ENCODE measurements at places on chromosomes 16 and 17. TPM values are rescaled to one million over a fixed set of nuclear protein-coding genes. Genes with fewer than 3 reads are reported as not detected.
A peak's percentile ranks its signal among the peaks of the same experiment; 100 is the strongest.

DNA sequence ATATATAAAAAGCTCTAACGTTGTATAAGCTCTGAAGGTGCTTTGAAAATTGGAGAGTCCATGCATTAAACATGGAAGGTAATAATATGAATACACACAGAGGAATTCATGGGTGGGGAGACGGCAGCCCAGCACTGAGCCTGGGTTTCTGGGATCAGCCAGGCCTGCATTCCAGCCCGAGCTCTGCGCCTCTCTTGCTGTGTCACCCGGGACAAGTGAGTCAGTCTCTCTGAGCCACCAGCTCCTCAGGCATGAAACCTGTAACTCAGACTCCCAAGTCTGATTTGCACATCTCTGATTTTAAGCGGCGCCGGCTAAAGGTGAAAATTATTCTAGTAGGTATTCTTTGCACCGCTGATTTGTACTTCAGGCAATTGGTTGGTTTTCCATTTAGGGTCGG lies 238.8 kb downstream of the MRTFB start:
- peak overlapping the region; percentile 83 for H3K27ac ChIP-seq
- DNase-seq, result peak; percentile 63
- H3K4me1 ChIP-seq, result peaks cover 35% of the 10 kb centered on the region
- H3K27me3 ChIP-seq, result no peaks in the 10 kb centered on the region

GRCh38 chr16:77843405-77843804 lies 55.0 kb downstream of the VAT1L start:
- no peak overlapping the region for H3K27ac ChIP-seq
- H3K4me1 ChIP-seq, result no peaks in the 10 kb centered on the region
- H3K27me3 ChIP-seq, result no peaks in the 10 kb centered on the region
- H3K36me3 ChIP-seq, result no peaks in the 10 kb centered on the region

- H3K4me1 ChIP-seq, result no peaks in the 10 kb centered on the region
- DNase-seq, result no peak
- H3K27ac ChIP-seq, result no peak overlapping the region
- no peak overlapping the region for H3K4me3 ChIP-seq
- H3K27me3 ChIP-seq, result no peaks in the 10 kb centered on the region
Measured at GRCh38 chr17:73750975-73751374, 106.7 kb upstream of the SDK2 start.

DNA sequence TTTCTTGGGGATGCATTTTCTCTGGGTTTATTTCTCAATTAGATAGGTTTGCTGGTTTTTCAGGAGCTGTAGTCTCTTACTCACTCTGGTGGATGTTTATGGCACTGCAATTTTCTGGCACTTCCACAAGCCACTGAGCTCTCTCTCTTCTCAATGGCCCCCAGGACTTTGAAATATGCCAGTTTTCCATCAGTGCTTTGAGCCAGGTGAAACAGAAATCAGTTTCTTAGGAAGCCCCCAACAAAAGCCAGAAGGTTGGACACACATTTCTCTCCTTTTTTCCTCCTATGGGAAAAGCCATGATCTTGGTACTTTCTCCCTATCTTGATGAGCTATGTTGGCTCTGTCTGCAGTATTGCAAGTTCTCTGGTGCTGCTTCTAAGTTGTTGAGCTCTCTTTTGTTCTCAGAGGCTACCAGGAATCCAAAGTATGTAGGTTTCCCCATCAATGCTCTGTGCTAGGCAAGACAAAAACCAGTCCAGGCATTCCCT lies 90.7 kb upstream of the SMIM36 start:
- peak; percentile 41 for DNase-seq
- no peak overlapping the region for H3K27ac ChIP-seq
- no peaks in the 10 kb centered on the region for H3K36me3 ChIP-seq

DNA sequence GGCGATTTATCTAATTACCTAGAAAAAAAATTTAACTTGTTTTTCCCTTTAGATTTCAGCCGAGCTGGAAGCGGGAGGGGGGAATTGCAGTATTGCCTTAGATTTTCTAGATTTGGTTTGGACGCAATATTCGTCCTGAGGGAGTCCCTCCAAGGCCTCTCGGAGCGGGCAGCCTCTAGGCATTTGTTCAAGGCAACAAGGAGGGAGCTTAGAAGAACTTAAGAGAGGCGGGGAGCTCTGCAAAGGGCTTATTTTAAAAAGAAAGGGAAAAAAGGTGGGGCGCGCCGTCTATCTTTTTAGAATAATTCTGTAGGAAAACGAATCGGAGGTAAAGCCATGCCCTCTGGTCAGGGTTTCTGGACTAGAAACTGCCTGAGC lies 407 bp upstream of the TMEM94 start:
- no peaks in the 10 kb centered on the region for H3K27me3 ChIP-seq
- H3K4me1 ChIP-seq, result peaks cover 39% of the 10 kb centered on the region
- peak overlapping the region; percentile 93 for H3K27ac ChIP-seq
- H3K4me3 ChIP-seq, result no peak overlapping the region

DNA sequence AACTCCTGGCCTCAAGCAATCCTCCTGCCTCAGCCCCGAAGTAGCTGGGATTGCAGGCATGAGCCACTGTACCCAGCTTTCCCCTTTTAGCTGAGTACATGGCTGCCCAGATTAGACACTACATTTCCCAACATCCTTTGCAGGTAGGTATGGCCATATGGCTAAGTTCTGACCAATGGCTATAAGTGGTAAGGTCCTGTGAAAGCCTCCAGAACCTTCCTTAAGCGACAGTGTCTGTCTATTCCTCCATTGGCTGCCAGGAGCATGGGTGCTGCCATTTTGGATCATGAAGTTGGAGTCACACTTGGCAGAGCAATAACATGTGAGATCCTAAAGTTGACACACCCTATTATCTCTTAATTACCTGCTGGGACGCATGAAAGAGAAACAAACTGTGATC lies 24.4 kb upstream of the CRHR1 start:
- no peak overlapping the region for H3K27ac ChIP-seq
- peaks cover 5% of the 10 kb centered on the region for H3K27me3 ChIP-seq
- DNase-seq, result no peak
- no peaks in the 10 kb centered on the region for H3K4me1 ChIP-seq
- H3K4me3 ChIP-seq, result no peak overlapping the region
- no peaks in the 10 kb centered on the region for H3K36me3 ChIP-seq

GRCh38 chr16:56781528-56781961 lies 51.6 kb downstream of the NUP93 start:
- H3K27me3 ChIP-seq, result no peaks in the 10 kb centered on the region
- H3K4me1 ChIP-seq, result no peaks in the 10 kb centered on the region
- no peak overlapping the region for H3K27ac ChIP-seq
- H3K36me3 ChIP-seq, result no peaks in the 10 kb centered on the region

Gene SNF8
- total RNA-seq, result 76.0 TPM

Gene CCR7
- not detected for total RNA-seq

Measured in adrenal gland (tissue), 19 donors.